Hematopoietic multipotent progenitor cell treated with erythropoietin and hydrocortisone succinate and interleukin-3 and kit ligand, for 8 days (in vitro differentiated cells): ENCODE measurements at places on chromosomes 3 and 15.

- DNase-seq = no peak
These were observed 26.6 kb downstream of the GOLM2 start for GRCh38 chr15:44315126-44315525.

- DNase-seq = no peak
These were observed 144.2 kb downstream of the TBL1XR1 start for GRCh38 chr3:177053107-177053506.

DNA sequence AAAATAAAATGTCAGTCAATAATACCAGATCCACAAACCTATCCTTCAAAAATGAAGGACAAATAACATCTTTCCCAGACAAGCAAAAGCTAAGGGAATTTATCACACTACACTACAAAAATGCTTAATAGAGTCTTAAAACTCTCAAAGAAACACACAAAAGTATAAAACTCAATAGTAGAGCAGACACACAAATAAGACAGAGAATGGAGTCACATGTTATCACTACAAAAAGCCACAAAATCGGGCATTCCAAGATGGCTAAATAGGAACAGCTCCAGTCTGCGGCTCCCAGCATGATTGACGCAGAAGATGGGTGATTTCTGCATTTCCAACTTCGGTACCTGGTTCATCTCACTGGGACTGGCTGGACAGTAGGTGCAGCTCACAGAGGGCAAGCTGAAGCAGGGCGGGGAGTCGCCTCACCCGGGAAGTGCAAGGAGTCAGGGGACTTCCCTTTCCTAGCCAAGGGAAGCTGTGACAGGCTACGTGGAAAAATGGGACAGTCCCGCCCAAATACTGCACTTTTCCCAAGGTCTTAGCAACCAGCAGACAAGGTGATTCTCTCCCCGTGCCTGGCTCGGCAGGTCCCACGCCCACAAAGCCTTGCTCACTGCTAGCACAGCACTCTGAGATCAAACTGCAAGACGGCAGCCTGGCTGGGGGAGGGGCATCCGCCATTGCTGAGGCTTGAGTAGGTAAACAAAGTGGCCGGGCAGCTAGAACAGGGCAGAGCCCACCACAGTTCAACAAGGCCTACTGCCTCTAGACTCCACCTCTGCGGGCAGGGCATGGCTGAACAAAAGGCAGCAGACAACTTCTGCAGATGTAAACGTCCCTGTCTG lies 46.3 kb downstream of the SENP7 start:
- DNase-seq = no peak

- DNase-seq = no peak
These were observed 160.5 kb upstream of the CCDC54 start for GRCh38 chr3:107216711-107217110.

DNA sequence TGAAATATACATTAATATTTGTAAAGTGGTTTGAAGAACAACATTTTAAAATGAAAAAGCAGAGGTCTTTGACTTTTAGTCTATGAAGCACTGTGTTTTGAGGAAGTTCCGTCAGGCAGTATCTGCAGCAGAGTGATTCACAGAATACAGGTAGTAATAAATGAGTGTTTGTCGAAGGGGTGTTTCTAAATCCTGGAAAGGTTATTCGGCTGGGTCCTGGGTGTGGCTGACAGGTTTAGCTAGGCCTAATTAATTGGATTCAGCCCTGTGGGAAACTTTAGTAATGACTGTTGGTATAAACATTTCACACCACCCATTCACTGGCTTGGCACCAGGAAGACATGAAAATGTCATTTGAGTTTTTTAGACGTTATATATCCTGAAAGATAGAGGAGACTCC lies 51.3 kb downstream of the TIPARP start:
- DNase-seq = no peak

GRCh38 chr3:17985658-17986347 lies 243.4 kb upstream of the TBC1D5 start:
- peak; percentile 53 for DNase-seq

DNA sequence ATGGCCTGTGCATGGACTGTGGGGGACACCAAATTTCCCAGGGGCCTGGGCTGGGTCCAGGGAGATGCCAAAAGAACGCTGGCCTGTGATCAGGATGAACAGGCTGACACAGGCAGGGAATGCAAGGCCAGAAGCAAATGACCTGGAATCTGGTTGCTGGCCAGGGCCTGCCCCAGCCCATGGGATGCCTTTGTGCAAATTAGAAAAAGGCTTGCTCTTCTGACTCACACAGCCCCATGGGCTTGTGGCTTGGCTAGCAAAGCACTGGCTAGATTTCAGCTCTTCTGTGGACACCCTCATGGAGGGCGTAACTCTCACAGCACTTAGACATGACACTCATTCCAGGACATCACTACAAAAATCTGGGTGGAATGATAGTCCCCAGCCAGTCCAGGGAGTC lies 356.0 kb downstream of the SHQ1 start:
- DNase-seq = no peak

DNA sequence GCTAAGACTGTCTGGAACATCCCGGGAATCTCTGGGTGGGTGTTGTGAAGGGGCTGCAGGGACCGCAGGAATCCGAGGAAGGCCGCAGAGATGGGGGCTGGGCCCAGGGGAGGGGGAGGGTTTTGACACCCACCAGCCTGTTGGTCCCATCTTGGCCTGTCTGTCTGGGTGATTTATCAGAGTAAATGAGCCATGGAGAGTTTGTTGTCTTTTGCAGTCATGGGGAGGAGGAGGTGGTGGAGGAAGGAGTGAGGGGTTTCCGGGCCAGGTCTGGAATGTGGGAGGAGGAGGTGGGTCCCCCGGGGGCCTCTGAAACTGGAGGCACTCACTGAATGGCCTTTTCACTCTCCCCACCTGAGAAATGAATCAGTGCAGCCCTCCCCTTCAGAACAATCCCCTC lies 11.5 kb downstream of the SEMA3F start:
- no peak for DNase-seq

DNA sequence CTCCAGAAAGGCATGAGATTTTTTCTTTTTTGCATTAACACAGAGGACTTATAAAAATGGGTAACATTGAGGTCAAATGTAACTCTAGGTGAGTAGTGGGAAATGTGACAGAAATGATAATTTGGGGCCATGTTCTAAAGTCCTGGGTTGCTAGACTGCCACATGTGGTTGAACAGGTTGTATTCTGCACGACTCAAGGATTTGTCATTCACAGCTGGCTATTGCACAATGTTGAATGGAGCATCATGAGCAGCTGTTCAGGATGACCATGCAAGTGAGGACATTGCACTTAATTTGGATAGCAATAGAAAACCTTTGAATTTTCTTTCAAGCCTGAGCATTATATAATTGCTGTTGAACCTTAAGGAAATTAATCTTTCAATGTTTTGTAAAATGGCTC lies 396.6 kb downstream of the NAALADL2 start:
- no peak for DNase-seq

DNA sequence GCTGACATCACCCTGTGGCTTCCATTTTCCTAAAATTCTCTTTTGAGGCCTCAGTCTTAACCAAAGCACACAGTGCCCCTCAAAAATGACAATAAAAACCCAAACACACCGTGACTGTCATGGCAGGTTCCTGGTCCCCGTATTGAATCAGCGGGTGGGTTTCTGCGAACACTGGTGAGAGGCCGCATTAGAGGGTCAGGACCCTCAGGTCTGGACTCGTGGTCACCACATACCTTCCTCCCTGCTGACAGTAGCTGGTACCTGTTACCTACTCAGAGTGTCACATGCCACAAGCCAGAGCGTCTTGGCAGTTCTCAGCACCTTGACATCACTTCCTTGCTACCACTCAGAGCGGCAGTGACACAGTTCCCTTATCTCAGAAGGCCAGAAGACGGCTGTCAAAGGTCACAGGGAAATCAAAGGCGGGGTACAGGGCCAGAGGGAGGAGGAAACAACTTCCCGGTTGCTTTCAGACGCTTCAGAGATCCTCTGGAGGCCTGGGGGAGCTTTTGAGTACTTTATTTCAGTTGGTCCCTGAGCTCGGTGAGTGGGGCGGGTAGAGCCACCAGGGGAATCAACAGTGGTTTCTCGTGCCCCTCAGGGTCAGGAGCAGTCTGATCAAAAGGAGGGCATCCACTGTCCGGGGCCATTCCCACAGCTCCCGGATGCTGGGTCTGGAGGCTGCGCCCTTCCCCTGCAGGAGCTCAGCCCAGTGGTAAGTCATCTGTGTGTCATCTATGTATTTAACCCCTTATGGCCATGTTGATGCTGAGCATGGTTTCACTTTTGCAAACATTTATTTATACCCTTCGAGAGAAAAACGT lies at the start of the genes CCR5AS and CCRL2:
Gene CCR5AS (minus strand): TSS at position 279 of the 824 bp plus-strand sequence.
Gene CCRL2 (plus strand): TSS at position 472 of the 824 bp plus-strand sequence. CDS start 821 bp downstream, outside the sequence.
- DNase-seq = peak; percentile 97

GRCh38 chr15:49135911-49136310 lies 19.5 kb downstream of the COPS2 start:
- no peak for DNase-seq

DNA sequence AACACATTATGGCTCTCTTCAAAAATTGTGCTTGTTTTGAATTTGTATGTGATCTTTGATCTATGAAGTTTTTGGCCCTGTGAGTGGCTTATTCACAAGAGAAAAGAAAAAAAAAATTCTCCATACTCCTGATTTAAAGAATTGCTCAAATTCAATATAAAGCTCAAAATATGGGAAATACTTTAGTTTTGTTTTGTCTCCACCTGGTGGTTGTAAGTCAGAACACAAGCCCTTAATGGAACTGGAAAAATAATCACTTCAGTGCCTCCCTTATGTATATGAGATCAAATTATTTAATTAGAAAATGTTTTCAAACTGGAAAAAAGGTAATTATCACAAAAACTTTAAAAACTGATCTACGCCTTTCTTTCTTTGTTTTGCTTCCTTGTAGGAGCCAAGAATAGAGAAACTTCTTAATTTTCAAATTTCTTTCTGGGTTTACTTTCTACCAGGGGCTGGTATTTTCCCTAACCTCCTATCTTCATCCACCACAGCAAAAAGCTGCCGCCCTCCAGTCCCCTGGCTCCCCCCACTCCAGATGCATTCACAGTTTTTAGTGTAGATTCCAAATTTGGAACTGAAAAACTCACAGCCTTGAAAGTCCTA lies 50.6 kb downstream of the SERP1 start:
- peak; percentile 82 for DNase-seq

DNA sequence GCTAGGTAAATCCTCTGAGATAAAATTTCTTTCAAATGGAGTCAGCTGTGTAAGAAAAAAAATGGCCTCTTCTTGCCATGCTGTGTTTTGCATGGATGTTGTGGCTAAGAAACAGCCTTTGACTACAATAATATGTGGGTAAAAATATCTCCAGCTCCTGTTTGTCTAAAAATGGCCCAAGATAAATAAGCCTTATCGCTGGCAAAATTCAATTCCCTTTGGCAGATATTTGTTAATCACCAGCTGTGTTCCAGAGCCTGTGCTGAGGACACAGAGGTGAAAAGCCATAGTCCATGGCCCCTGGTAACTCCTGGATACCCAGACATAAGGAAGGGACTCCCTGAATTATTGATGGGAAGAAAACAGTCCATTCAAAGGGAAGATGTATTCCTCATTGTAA lies 15.3 kb upstream of the RAMAC start:
- no peak for DNase-seq

- DNase-seq = no peak
These were observed 29.1 kb upstream of the PDZRN3 start for GRCh38 chr3:73653877-73654276.

DNA sequence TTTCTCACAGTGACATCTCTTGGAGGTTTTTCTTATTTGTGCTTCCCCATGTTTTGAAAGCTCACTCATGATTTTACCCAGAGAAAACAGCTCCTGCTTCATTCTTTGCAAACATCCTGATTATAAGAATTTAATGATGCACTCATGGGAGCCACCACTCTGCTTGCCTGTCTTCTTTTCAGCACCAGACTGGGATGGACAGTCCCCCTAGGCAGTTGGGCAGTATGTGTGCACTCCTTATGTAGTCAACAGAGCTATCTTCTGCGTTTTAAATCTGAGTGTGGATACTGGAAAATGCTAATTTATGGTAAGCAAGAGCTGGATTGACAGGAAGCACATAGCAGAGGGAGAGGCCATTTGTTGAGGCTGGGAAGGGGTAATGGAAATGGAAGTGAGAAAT lies 276.1 kb downstream of the AGBL1 start:
- no peak for DNase-seq

- DNase-seq = no peak
These were observed 159.0 kb upstream of the CHRNA7 start for GRCh38 chr15:31871166-31871886.

DNA sequence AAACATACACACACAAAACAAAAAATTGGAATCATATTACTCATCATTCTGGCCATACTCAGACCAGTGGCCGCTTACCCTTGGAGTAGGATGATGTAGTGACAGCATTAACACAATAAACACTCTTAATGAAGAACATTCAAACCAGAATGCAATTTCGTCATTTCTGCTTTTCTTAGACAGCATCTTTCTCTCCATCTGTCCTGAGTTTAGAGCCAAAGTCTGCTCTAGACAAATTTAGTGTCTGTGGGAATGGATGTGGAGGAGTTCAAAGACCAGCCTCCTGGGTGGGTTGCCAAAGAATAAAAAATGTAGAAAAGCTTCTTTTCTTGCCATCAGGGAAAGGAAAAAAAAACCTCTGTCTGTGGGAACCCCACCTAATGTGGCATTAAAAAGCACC lies 212.4 kb upstream of the POU1F1 start:
- DNase-seq = no peak

- DNase-seq = peak; percentile 21
These were observed 1.4 kb upstream of the GHSR start for GRCh38 chr3:172449466-172450149.

- DNase-seq = no peak
These were observed 508.9 kb upstream of the TBL1XR1 start for GRCh38 chr3:177705976-177706823.

DNA sequence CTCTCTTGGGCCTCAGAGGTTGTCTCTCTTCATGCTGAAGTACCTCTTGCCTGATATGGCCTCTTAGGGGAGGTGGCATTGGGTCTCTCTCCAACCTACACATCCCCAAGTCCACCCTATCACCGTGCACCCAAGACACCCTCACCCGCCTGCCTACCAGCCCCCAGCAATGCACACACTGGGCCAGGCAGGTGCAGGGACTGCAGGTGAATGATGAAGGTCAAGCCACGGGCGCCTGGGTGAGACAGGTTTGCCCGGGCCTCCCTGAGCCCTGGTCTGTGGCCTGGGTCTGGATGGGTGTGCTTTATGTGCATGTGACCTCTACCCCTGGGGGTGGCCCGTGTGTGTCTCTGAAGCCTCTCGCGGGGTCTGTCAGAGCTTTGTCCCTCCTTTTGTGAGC lies 68.3 kb downstream of the WNT7A start:
- DNase-seq = no peak

- peak; percentile 26 for DNase-seq
These were observed 481.0 kb upstream of the PROK2 start for GRCh38 chr3:72266016-72266370.

GRCh38 chr3:192068464-192069254 lies 607.7 kb downstream of the PYDC2 start:
- no peak for DNase-seq

DNA sequence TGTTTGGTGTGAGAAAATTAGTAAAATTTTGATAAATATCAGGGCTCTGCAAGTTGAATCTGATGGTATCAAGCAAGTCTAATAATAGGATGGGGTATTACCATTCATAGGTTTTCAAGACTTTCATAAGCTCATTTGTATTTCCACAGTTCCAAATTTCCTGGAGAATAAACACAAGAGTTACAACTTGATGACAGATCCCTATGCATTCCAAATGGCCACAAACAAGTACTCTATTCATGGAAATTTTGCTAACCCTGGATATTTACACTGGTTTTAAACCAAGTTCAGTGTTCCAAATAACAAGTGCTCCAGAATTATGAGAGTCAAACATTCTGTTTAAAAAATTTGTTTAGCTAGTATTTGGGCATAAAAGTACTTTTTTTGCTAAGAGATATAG lies 75.0 kb upstream of the CNTN6 start:
- no peak for DNase-seq

GRCh38 chr15:95068701-95069521 lies 837.5 kb downstream of the MCTP2 start:
- DNase-seq = no peak

GRCh38 chr15:74383286-74383685 lies 15.8 kb upstream of the CYP11A1 start:
- DNase-seq = no peak
